ENCODE measurements at places on chromosomes 2 and 18.
A peak's percentile ranks its signal among the peaks of the same experiment; 100 is the strongest.

DNA sequence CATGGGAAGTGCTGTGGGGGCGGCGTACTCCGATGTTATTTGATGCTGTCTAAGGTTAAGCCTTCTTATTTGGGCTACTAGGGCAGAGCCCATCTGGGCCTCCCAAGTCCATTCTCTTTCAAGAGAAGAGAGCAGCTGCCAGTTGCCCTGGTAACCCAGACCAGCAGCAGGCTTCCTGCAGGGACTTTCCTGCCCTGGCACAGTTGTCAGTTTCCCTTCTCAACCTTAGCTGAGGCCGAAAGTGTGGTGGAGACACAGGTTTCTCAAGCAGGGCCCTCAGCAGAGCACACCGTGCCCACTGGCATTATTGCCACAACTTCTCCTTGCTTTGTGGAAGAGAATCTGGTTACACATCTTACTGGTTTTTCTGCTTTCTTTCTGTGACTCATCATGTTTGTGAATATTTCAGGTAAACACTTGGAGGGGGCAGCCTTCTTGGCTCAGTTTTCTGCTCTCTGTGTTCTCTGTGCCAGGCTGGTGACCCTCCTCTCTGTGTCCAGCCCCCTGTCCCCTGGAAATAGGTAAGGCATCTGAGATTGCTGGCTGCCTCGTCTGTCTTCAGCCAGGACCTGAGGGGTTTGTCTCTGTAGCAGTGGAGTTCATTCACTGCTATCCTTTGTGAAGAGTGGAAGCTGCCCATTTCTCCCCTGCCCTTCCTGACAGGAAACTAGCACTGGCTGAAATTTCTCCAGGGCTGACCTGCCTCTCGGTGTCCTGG lies 111.0 kb downstream of the B3GNT2 start:
- DNase-seq, result peak; percentile 87

GRCh38 chr2:96684883-96685576 lies 42.5 kb downstream of the FER1L5 start:
- DNase-seq, result peak; percentile 39

- DNase-seq, result peak; percentile 32
Observed at GRCh38 chr2:68643011-68643873, at the start of gene PROKR1. Gene PROKR1 (plus strand): TSS chr2:68643579. CDS start chr2:68645822, 2,243 bp downstream.

- no peak for DNase-seq
Observed at GRCh38 chr2:121101093-121101715, 183.8 kb downstream of the TFCP2L1 start.

DNA sequence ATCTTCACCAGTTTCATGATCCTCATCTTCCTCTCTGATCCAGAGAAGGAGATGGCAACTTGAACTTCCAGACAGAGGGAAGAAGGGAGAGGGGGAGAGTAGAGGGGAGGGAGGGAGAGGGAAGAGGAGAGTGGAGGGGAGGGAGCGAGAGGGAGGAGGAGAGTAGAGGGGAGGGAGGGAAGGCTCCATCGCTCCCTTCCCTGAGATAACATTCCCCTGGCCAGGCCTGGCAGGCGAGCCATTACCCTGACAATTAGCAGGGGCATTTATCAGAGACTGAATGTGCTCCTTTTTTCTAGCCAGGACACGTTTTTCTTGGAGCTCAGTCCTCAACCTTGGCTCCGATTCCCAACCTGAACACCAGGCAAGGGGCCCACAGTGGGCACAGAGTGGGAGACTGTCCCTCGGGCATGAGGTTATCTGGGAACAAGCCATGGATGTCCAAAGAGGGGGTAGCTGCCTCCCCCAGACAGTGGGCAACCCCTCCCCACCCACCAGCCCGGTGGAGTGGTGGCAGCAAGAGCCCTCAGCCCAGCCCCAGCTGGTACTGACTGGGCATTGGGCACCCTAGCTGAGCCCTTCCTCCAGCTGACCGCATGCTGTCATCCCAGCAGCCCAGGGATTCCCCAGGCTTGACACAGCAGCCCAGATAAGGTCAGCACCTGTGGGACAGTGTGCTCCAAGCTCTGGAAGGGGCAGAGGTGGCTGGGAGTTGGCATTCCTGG lies 81.8 kb downstream of the TNS1 start:
- DNase-seq, result no peak

- DNase-seq, result no peak
Observed at GRCh38 chr2:18662689-18663088, 73.3 kb upstream of the NT5C1B start.

DNA sequence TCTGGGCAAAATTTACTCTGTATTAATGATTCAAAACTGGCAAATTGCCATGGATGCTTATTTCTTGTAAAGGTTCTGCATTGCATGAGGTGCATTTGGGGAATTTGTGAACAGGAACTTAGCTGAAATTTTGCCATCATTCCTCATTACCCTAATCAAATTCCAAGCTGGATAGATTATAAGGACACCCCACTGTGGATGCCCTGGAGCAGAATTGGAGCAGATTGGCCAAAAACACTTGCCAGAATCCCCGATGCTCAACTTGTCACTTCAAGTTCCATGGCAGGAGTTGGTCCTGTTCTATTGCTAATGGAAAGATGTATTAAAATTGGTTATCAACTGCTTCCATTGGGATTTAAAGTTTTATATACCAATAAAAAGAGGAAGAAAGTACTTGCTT lies 237.9 kb downstream of the CCDC102B start:
- DNase-seq, result no peak

GRCh38 chr2:197268786-197269584 lies 41.6 kb downstream of the ANKRD44 start:
- DNase-seq, result peak; percentile 4

DNA sequence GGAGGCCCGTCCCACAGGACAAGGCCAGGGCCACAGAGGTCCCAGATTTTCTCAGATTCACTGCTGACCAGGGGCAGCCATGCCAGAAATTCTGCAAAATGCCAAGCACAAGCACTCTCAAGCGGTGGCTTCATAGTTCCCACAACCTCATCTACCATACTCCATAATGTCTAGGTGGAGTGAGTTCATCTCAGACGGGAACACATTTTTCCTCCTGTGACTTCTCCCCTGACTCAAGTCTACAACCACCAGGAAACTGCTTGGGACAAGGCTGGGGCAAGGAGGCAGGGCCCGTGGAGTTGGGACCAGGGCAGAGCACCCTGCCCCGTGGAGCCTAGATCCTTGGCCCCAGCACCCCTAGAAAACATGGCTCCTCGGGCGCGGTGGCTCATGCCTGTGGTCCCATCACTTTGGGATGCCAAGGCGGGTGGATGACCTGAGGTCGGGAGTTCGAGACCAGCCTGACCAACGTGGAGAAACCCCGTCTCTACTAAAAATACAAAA lies 150.7 kb upstream of the HAAO start:
- DNase-seq, result no peak

- DNase-seq, result no peak
Observed at GRCh38 chr2:179250848-179251504, 13.7 kb downstream of the SESTD1 start.

- no peak for DNase-seq
Observed at GRCh38 chr2:173584676-173585458, 230.2 kb downstream of the CDCA7 start.

Measured in NCI-H1417 (cell line).